GM23248 (cell line): ENCODE measurements at places on chromosomes 5 and 9. TPM values are rescaled to one million over a fixed set of nuclear protein-coding genes. Genes with fewer than 3 reads are reported as not detected.

IRGM gene
- polyA plus RNA-seq: not detected in 2 replicates

CNTLN gene
- 4.8 and 4.9 TPM in 2 replicates for polyA plus RNA-seq

MCC gene
- 3.1 and 3.4 TPM in 2 replicates for polyA plus RNA-seq

SLC6A19 gene
- not detected in 2 replicates for polyA plus RNA-seq

PLPPR1 gene
- not detected in 2 replicates for polyA plus RNA-seq

TLX3 gene
- polyA plus RNA-seq: not detected in 2 replicates

DNA sequence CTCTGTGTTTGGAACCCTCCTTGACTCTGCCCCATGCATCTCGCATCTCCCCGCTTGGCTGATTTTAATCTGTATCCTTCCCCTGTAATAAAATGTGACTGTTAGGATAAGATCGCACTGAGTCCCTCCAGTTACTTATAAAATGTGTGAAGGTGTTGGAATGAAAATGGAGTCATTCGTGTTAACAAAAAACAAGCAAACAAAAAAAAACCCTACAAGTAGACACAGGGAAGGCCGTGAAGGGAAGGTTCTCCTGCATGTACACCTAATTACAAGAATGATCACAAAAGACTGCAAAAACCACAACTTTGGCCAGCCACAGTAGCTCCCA, 14.2 kb upstream of the VDAC1 start:
- H3K4me3 ChIP-seq: no peak overlapping the region
- H3K27me3 ChIP-seq: 0 out of 2 replicates have a peak, but pooled peaks cover 6% of the 10 kb centered on the region
- H3K36me3 ChIP-seq: no peaks in the 10 kb centered on the region
- H3K27ac ChIP-seq: no peak overlapping the region
- H3K4me1 ChIP-seq: 0 out of 2 replicates have a peak, but pooled peaks cover 4% of the 10 kb centered on the region

- H3K27ac ChIP-seq: no peak overlapping the region
- peaks cover 21% of the 10 kb centered on the region for H3K36me3 ChIP-seq
- H3K4me3 ChIP-seq: no peak overlapping the region
- H3K4me1 ChIP-seq: peaks cover 7% of the 10 kb centered on the region
- H3K27me3 ChIP-seq: no peaks in the 10 kb centered on the region
- DNase-seq: peak; percentile 26
Measured at GRCh38 chr5:55360190-55360589, 52.4 kb downstream of the MTREX start.

GRCh38 chr5:64634997-64635686, 55.2 kb upstream of the SHISAL2B start:
- H3K27me3 ChIP-seq: peaks cover 12% of the 10 kb centered on the region
- DNase-seq: peak; percentile 31

GRCh38 chr9:113775749-113776148, 100.4 kb upstream of the ZNF618 start:
- H3K27ac ChIP-seq: no peak overlapping the region
- peaks cover 52% of the 10 kb centered on the region for H3K27me3 ChIP-seq
- no peaks in the 10 kb centered on the region for H3K36me3 ChIP-seq
- H3K4me1 ChIP-seq: no peaks in the 10 kb centered on the region

GRCh38 chr5:132812123-132812765, 858 bp upstream of the SOWAHA start:
- no peaks in the 10 kb centered on the region for H3K36me3 ChIP-seq
- no peak overlapping the region for H3K27ac ChIP-seq
- H3K4me1 ChIP-seq: peaks cover 8% of the 10 kb centered on the region; the same call in 1 of the 2 replicates
- H3K4me3 ChIP-seq: no peak overlapping the region

DNA sequence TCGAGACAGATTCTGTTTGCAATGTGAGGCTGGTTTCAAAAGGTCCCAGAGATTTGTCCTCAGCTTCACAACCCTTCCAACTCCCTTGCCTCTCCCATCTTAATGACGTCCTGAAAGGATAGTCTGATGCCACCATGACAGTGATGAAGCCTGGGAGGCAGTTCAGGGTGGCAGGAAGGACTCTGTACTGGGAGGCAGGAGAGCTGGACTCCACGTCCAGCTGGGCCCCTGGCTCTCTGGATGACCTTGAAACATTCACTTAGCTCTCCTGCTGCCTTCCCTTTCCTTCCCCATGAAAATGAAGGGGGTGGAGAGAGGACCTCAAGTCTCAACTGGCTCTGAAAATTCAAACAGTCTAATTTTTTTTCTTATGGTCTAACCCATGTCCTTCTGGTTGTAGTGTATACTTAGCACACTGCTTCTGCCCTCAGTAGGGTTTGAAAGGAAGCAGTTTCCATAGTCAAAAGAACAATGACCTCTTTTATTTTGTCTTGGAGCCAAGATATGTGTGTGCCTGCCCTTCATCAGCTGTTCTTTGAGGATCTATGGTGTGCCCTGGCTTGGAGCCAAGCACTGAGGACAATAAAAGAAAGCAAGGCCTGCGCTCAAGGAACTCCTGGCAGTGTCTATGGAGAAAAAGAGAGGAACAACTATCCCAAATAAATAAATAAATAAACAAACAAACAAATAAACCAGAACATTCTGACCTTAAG, 188.3 kb downstream of the GRIA1 start:
- H3K36me3 ChIP-seq: no peaks in the 10 kb centered on the region
- no peak overlapping the region for H3K27ac ChIP-seq
- DNase-seq: no peak
- no peaks in the 10 kb centered on the region for H3K4me1 ChIP-seq
- H3K4me3 ChIP-seq: no peak overlapping the region

GRCh38 chr9:109060191-109060590, 46.9 kb upstream of the CTNNAL1 start:
- DNase-seq: no peak
- H3K27me3 ChIP-seq: no peaks in the 10 kb centered on the region
- peaks cover 38% of the 10 kb centered on the region for H3K36me3 ChIP-seq
- no peak overlapping the region for H3K4me3 ChIP-seq
- peaks cover 13% of the 10 kb centered on the region for H3K4me1 ChIP-seq
